Uterus (tissue), 4 donors: ENCODE measurements at places on chromosomes 1 and 21. TPM values are rescaled to one million over a fixed set of nuclear protein-coding genes. Genes with fewer than 3 reads are reported as not detected.

IQGAP3 gene
- total RNA-seq: not detected

SH2D2A gene
- total RNA-seq: 6.0 TPM

C1orf87 gene
- total RNA-seq: 0.18 TPM

DNA sequence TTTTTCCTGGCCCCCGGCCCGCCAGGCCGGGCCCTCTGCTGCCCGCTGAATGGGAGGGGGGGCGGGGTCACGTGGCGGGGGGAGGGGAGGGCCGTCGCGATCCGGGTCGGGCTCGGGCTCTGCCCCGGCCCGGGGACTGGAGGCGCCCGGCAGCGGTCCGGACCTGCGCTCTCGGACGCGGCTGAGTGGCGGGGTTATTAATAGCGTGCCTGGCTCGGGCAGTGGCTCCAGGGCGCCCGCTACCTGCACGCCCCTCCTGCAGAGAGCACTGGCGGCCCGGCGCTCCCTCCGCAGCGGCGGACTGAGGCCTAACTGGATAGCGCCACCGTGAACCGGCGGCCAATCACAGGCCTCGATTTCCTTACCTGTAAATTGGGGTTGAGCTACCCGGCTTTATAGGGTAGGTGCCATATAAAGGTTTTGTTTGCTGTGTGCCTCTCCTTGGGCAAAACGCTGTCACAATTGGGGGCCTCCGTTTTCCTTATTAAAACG is 28.1 kb downstream of the AHDC1 start:
- H3K27me3 ChIP-seq: no peaks in the 10 kb centered on the region
- peak overlapping the region; percentile 48 for H3K4me3 ChIP-seq
- H3K36me3 ChIP-seq: no peaks in the 10 kb centered on the region
- H3K4me1 ChIP-seq: peaks cover 15% of the 10 kb centered on the region

DNA sequence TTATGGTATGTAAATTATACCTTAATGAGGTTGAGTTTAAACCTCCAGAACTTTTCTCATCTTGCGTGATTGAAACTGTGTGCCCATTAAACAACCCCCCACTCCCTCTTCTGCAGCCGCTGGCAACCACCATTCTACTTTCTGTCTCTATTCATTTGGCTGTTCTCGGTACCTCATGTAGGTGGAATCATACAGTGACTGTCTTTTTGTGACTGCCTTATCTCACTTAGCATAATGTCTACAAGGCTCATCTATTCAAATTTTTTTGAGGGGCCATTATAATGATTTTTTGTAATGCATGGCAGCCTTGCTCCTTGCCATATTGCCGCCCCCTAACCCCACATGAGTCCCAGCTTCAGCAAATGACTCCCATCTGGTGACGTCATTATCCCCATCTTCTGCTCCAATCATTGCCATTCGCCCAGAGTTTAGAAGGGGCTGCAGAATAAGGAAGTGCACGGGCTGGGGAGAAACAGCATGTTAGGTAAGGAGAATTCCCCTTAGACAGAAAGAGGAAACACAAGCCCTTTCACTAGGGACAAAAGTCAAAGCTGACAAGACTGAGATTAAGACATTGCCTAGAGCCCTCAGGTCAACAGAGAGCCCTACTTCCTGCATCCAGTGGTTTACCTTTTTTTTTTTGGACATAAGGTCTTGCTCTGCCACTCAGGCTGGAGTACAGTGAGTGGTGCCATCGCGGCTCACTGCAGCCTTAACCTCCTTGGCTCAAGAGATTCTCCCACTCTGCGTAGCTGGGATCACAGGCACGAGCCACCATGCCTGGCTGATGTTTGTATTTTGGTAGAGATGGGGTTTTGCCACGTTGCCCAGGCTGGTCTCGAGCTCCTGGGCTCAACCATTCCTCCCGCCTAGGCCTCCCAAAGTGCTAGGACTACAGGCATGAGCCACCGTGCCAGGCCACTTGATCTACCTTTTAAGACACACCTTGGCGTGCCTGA is 78.4 kb upstream of the ERRFI1 start:
- no peaks in the 10 kb centered on the region for H3K4me1 ChIP-seq
- no peaks in the 10 kb centered on the region for H3K36me3 ChIP-seq
- no peaks in the 10 kb centered on the region for H3K27me3 ChIP-seq
- no peak for DNase-seq
- H3K27ac ChIP-seq: no peak overlapping the region

OR2M3 gene
- under 0.01 TPM for total RNA-seq

GRCh38 chr1:169044296-169044695 is 62.2 kb upstream of the ATP1B1 start:
- H3K4me3 ChIP-seq: no peak overlapping the region
- H3K27ac ChIP-seq: no peak overlapping the region
- H3K4me1 ChIP-seq: no peaks in the 10 kb centered on the region
- H3K27me3 ChIP-seq: no peaks in the 10 kb centered on the region

DNA sequence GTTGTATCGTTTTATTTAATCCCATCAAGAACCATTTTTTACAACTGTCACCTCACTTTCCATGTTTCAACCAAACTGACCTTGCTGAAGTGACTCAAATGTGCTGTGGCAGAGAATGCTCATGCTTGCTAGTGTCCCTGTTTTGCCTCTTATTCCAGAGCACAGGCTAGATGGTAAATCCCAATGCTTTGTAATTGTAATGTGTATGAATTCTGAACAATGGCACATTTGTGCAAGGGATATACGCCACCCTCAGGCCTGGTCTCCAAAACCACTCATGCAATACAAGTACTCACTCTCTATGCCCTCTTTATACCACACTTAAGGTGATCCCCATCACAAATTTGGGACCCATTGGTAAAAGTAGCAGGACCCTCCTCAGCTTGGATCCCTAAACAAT is 313.6 kb downstream of the HHIPL2 start:
- no peaks in the 10 kb centered on the region for H3K4me1 ChIP-seq
- no peak for DNase-seq
- no peaks in the 10 kb centered on the region for H3K27me3 ChIP-seq
- H3K27ac ChIP-seq: no peak overlapping the region
- no peaks in the 10 kb centered on the region for H3K36me3 ChIP-seq
- no peak overlapping the region for H3K4me3 ChIP-seq

DNA sequence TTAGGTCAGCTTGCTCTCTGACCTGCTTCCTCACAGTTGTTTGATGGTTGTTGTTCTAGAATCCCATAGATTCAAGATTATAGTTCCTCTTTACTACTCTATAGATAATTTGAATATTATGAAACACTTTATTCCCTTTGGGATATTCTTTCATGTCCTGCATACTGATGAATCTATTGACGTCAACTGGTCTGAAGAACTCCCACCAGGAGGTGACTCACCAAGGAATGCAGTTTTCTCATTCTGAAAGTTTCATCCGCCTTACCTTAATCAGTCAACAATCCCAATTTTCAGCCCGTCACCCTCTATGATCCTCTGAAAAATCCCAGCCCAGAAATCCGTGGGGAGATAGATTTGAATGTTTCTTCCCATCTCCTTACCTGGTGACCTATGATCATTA is 834.1 kb upstream of the PRMT6 start:
- H3K4me3 ChIP-seq: no peak overlapping the region
- no peak for DNase-seq
- H3K4me1 ChIP-seq: no peaks in the 10 kb centered on the region
- H3K36me3 ChIP-seq: no peaks in the 10 kb centered on the region
- no peaks in the 10 kb centered on the region for H3K27me3 ChIP-seq

DNA sequence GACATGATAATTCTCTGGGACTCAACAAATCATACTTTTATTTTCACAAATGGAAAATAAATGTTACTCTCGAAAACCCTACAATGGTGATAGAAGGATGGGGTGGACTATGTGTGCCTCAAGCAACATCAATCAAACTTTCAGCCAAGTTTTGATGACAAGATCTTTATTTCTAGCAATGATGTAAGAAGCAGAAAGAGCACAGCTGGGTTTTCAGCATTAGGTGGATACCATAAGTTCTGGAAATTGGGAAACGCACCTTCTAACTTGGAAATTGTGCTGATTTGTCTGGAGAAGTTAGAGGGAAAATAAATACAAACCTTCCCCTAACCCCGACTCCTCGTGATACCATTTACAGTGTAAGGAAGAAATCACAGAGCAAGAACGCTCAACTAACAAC is 320.3 kb downstream of the PAPPA2 start:
- H3K27me3 ChIP-seq: no peaks in the 10 kb centered on the region
- no peaks in the 10 kb centered on the region for H3K4me1 ChIP-seq
- H3K4me3 ChIP-seq: no peak overlapping the region
- H3K36me3 ChIP-seq: no peaks in the 10 kb centered on the region
- DNase-seq: no peak

- H3K27ac ChIP-seq: no peak overlapping the region
- no peaks in the 10 kb centered on the region for H3K36me3 ChIP-seq
- no peaks in the 10 kb centered on the region for H3K4me1 ChIP-seq
- H3K4me3 ChIP-seq: no peak overlapping the region
- no peaks in the 10 kb centered on the region for H3K27me3 ChIP-seq
Measured at GRCh38 chr1:38123356-38124135, 77.0 kb upstream of the POU3F1 start.

GRCh38 chr1:204254031-204254661 is 40.4 kb upstream of the GOLT1A start:
- no peaks in the 10 kb centered on the region for H3K4me1 ChIP-seq
- DNase-seq: peak; percentile 67
- no peak overlapping the region for H3K27ac ChIP-seq

- H3K36me3 ChIP-seq: no peaks in the 10 kb centered on the region
- no peaks in the 10 kb centered on the region for H3K27me3 ChIP-seq
Measured at GRCh38 chr1:159011751-159012150, 2.0 kb downstream of the IFI16 start.

- no peak overlapping the region for H3K4me3 ChIP-seq
- no peak for DNase-seq
- no peaks in the 10 kb centered on the region for H3K4me1 ChIP-seq
- no peaks in the 10 kb centered on the region for H3K36me3 ChIP-seq
- no peaks in the 10 kb centered on the region for H3K27me3 ChIP-seq
Measured at GRCh38 chr1:197029749-197030148, 37.3 kb downstream of the F13B start.

DNA sequence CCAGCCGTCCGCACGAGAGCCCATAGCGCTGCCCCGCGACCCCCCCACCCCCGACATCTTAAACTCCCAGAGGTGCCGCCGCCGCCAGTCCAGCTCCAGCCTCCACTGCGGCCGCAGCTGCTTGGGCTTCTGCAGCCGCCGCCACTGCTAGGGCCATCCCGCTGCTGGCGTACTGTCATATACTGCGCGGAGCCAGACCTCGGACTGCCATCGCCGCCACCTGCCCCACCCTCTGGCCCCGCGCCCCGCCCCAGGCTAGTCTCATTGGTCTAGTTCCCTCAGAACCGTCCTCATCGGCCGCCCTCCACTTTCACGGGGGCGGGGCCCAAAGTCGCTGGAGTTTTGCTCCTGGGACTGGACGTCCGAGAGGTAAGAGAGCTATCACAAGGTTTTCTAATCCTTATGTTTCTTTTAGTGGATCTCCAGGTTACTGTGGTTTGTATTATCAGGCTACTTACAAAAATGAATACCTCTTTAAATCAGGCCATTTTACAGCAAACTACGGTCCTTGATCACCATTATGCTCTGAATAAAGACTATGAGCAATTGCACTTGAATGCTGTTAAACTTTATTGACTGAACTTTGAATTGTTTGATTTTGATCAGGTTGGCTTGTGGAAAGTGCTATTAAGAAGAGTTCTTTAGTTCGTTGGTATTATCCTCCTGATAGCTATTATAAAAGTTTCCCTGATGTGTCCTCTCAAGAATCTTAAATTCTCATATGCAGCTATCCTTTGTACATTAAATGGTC is 2.8 kb upstream of the CD1D start:
- no peaks in the 10 kb centered on the region for H3K36me3 ChIP-seq
- no peak overlapping the region for H3K27ac ChIP-seq
- peak; percentile 79 for DNase-seq
- H3K4me3 ChIP-seq: peak overlapping the region; percentile 46

DNA sequence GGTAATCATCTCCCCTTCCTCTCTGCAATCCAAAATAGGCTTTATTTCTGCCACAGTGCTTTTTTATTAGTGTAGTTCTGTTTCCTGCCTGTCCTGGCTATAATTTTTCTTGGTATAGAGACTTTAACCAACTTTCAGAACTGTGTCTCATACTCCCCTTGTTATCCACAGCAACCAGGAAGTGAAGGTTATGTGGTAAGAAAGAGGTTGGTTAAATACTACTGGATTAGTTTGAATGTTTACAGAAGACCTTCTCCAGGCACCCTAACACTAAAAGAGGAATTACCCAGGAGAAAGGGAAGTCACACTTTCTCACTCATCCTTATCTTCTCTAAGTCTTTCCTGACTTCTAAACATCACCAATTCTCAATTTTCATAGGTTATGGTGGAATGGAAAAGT is 17.8 kb upstream of the TNFSF4 start:
- H3K4me1 ChIP-seq: no peaks in the 10 kb centered on the region
- no peak overlapping the region for H3K27ac ChIP-seq
- H3K36me3 ChIP-seq: no peaks in the 10 kb centered on the region
- DNase-seq: no peak
- no peaks in the 10 kb centered on the region for H3K27me3 ChIP-seq

CCDC190 gene
- 0.07 TPM for total RNA-seq

CD52 gene
- total RNA-seq: not detected

- H3K4me3 ChIP-seq: no peak overlapping the region
- no peaks in the 10 kb centered on the region for H3K27me3 ChIP-seq
- H3K36me3 ChIP-seq: no peaks in the 10 kb centered on the region
- no peaks in the 10 kb centered on the region for H3K4me1 ChIP-seq
Measured at GRCh38 chr1:220785166-220786056, 1.3 kb upstream of the MTARC1 start.

- H3K36me3 ChIP-seq: no peaks in the 10 kb centered on the region
- H3K27ac ChIP-seq: no peak overlapping the region
- H3K4me3 ChIP-seq: no peak overlapping the region
- no peaks in the 10 kb centered on the region for H3K4me1 ChIP-seq
- H3K27me3 ChIP-seq: no peaks in the 10 kb centered on the region
Measured at GRCh38 chr21:34687065-34687464, 18.3 kb downstream of the CLIC6 start.

NFIA gene
- 74.2 TPM for total RNA-seq

FCAMR gene
- total RNA-seq: not detected

DNA sequence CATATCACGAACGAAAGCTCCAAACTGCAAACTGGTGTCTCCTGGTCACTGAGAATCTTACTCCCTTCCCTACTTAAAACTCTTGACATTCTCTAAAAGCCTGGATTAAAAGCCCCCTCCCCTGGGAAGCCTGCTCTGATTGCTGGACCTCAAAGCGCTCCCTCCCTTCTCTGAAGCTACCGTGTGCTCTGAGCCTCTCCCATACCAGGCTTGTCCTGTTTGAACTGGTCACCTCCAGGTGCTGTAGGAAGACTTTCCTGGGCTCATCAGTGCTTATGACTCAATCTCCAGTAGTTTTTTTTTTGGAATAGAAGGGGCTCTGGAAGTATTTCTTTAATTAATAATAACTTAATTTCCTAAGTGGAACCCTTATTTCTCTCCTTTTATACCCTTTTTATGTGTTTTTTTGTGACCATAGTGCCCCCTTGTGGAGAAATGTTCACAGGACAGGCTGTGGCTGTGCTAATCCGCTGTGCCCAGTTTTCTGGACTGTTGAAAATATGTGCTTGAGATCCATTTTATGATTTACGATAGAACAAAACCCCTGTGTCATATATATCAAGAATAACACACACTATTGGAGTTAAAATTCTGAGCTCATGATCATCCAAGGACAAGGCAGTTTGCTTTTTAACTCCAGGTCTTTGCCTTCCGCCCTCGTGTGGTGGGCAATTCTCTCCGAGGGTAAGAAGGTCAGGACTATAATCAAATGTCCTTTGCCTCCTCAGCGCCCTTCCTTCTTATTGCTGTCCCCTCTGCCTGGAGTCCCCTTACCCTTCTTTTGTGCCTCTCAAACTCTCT is 16.9 kb downstream of the MTARC1 start:
- no peak for DNase-seq
- H3K27ac ChIP-seq: no peak overlapping the region
- no peak overlapping the region for H3K4me3 ChIP-seq

GRCh38 chr1:177211231-177211630 is 40.5 kb downstream of the BRINP2 start:
- no peaks in the 10 kb centered on the region for H3K36me3 ChIP-seq
- no peaks in the 10 kb centered on the region for H3K4me1 ChIP-seq
- H3K4me3 ChIP-seq: no peak overlapping the region
- DNase-seq: no peak

FMOD gene
- 93.3 TPM for total RNA-seq
